ENCODE measurements at places on chromosomes 6 and 20.

GRCh38 chr6:79895382-79896074, 51.8 kb downstream of the ELOVL4 start:
- DNase-seq: no peak

DNA sequence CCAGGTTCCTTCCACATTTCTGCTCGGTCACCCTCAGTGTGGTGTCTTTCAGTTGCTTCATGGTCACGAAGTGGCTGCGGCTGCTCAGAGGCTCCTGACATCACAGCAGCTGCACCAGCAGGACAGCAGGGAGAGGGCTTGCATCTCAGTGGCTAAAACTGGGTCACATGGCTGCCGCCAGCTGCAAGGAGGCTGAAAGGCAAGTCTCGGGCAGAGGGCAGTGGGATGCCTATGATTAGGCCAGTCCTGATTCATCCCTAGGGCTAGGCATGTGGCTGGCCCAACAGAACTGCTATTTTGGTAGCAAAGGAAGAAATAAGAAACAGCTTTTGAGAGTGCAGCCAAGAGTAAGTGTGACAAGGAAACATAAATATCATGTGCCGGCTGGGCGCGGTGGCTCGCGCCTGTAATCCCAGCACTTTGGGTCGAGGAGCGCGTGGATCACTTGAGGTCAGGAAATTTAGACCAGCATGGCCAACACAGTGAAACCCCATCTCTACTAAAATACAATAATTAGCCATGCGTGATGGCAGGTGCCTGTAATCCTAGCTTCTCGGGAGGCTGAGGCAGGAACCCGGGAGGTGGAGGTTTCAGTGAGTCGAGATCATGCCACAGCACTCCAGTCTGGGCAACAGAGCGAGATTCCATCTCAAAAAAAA, 46.6 kb downstream of the RBM38 start:
- no peak for DNase-seq

DNA sequence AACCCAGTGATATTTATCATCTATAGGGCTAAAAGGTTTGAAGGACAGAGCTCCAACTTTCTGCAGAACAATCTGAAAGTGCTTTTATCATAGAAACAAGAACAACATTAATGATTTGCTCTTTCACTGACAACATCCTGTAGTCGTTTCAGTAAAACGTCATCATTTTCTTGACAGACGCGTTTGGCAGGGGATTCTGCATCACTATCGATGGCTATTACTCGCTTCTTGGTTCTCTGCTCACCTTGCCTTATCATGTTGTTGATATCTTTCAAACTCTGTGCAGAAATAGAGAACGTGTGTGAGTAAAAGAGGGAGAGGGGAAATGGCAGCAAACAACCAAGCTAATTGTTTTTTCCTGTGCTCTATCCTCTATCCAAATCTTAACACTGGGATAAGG, 47.1 kb upstream of the SAMHD1 start:
- DNase-seq: no peak

DNA sequence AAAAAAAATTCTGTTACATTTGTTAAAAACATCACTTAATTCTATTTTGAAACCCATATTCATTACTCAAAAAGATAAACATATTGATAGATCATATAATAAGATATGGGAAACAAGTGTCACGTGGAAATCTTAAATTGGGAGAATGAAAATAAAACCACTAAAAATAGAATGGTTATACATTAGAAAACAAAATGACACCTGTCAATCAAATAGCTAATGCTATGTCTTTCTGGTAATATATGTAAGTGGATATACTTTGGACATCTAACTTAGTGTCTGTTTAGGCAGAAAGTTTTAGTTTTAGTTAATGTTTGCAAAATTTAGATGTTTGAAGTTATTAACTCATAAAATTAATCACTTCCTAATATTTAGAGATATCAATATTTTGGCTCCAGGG, 95.1 kb upstream of the SIM1 start:
- DNase-seq: no peak

- DNase-seq: no peak
Measured at GRCh38 chr20:47818016-47818415, 32.7 kb upstream of the SULF2 start.

GRCh38 chr6:39367700-39368099, 45.2 kb upstream of the KCNK16 start:
- DNase-seq: no peak

- DNase-seq: no peak
Measured at GRCh38 chr6:126923807-126924206, 194.7 kb upstream of the RSPO3 start.

GRCh38 chr20:53162251-53162835, 190.2 kb downstream of the TSHZ2 start:
- DNase-seq: peak; percentile 30

DNA sequence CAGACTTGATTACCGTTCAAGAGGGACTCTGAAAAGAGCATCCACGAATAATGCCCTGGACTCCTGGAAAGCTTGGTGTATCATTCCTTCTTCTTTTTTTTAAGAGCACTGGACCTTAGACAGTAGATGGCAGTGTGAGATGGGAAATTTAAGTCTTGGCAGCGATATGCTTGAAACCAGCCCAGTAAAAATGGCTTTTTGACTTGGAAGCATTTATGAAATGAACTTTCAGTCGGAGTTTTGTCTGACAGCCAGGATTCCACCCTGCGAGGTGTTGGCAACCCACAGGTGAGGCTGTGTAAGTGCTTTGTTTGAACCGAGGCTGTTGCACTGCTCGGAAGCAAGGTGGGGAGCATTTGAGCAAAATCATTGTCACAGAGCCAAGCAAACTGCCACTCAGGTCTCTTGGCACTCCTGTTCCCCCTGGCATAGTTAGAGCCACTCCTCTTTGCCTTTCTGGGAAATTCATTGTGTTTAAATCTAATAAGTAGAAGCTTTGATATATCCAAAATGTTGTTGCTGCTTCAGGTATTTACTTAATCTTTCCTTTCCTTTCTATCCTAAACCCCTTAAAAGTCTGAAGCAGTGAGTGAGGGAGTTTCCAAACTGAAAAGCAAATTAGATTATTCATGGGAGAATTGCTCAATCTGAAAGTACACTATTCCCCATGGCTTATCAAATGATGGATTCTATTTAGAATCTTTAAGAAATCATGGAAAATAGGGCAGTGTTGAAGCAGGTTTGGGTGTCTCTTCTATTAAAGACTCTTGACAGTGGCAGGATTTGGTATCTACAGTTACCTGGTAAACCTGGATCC, 272.8 kb upstream of the SLC35B3 start:
- peak; percentile 17 for DNase-seq

DNA sequence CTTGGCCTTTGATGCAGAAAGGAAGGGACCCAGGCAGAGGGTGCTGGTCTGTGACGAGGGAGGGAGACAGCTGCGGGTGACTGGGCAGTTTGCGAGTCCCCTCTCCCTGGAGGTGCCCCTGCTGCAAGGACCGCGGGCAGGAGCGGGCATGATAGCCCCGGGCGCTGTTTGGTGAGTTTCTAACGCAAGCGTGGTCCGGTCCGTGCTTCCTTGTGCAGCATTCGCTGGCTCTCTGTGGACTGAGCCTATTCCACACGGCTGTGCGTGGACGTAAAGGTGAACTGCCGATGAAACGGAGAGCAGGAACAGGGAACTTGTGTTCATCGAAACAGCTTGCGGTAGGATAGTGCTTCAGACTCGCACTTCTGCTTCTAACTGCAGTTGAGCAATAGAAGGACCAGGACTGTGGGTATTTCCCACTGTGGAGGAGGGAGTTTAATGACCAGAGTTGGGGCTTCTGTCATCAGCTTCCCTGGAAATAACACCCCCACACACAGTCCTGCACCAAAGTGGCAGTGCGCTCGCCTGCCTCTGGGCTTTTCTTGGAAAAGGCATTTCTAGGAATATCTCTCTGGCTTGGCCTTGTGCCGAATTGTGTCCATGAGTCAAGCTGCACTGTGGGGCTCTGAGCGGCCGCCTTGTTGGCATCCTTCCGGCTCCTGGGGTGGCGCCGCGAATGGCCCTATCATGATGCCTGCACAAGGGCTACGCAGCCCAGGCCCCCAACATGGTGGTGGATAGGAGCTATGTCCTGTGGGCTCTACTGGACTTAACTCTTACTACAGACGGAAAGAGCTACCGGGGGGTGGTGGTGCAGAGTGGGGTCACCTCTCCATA, 48.9 kb downstream of the DUSP22 start:
- no peak for DNase-seq

DNA sequence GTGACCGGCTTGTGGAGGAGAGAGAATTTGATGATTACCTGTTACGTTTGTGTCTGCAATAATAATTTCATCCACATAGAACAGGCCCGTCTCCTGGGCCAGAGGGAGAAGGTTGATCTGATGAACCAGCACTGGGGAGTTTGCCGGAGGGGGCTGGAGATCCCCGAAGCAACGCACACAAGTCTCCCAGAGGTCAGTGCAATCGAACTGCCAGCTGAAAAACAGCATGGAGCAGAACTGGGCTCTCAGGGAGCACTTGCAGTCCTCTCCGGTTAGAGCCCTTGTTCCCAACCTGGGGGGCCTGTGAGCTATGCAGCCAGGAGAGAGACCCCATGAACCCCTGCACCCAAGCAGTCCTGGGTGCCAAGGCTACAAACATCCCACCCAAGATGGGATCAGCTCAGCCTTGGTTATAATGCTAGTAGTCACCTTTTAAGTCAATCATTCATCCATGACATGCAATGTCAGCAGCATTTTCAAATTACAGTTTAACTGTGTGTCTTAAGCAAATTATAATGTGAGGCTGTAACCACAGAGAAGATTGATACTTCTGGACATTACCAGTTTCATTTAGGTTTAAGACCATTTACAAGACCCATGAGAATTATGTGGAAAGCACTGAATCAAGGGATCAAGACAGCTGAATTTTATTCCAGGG, 34.2 kb downstream of the PKHD1 start:
- DNase-seq: peak; percentile 14

- no peak for DNase-seq
Measured at GRCh38 chr6:46203391-46204177, 32.8 kb upstream of the ENPP5 start.

DNA sequence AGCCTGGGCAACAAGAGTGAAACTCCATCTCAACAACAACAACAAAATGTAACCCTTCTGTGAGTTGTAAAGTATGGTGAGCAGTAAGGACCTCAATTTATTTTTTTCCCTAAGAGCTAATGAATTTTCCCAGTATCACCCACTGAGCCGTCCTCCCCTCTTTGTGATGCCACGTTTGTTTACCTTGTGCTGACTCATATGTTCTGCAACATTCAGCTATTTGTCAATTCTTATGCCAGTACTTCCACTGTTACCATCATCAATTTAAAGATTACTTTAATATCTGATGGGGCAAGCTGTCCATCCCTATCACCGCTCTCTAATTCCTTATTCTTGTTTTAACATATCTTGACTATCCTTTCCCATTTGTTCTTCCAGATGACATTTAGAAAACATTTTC, 37.5 kb downstream of the MAK start:
- no peak for DNase-seq

- DNase-seq: no peak
Measured at GRCh38 chr6:166595061-166595780, 8.7 kb upstream of the RAMACL start.

DNA sequence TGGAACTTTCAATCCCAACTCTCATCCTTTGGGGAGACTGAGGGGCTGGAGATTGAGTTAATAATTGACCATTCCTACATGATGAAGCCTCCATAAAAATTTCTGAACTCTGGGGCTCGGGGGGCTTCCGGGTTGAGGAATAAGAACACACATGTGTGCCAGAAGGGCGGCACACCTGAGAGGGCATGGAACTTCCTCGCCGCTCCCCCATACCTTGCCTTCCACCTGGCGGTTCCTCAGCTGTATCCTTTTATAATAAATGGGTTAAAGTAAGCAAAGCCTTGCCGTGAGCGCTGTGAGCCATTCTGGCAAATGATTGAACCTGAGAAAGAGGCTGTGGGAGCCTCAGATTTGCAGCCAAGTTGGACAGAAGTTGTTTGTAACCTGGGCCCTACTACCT, 164.8 kb downstream of the LY86 start:
- DNase-seq: no peak

DNA sequence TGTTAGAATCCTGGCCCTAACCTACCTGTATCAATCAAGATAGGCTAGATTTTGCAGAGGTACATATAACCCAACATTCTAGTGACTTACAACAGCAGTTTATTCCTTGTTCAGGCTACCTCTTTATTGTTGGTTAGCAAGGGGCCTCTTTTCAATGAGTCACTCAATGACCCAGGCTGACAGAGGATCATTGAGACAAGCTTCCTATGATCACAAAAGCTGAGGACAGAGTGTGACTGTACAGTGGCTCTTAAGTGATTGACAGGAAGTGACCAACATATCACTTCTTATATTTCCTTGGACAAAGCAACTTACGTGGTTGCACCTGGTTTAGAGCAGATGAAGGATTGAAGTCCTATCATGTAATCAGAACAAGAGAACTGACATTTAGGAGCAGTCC, 740.9 kb downstream of the FRK start:
- DNase-seq: no peak

- no peak for DNase-seq
Measured at GRCh38 chr6:100266494-100267401, 198.0 kb downstream of the SIM1 start.

GRCh38 chr20:63963348-63963741, 6.4 kb downstream of the ZNF512B start:
- DNase-seq: no peak

DNA sequence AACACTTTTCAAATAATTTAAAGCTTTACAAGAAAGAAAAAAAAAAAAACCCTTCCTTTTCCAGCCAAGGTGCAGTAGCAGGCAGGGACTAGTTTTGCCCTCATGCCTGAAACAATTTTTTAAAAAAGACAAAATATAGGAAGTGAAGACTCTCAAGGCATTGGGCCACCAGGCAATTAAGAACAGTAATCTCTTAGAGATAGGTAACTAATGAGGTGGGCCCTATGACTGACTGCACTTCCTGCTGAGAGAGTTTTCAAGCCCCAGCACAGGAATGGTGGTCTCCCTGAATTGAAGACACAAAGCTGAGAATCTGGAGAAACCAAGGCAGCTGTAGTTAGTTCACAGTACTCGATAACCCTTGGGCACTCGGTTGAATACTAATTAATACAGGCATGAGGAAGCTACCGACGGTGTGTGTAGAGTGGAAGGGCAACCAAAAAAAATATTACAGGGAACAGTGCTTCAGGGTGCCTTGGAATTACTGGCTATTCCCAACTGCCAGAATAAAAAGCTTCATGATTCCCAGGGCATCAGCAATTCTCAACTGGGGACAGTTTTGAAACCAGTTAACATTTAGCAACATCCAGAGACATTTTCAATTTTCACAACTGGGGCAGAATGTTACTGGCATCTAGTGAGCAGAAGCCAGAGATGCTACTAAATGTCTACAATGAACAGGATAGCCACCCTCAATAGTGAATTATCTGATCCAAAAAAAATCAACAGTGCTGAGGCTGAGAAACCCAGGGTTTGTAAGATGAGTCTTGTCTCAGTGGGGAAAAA, 36.0 kb upstream of the PLN start:
- no peak for DNase-seq

- DNase-seq: no peak
Measured at GRCh38 chr6:146526192-146526591, 17.4 kb upstream of the RAB32 start.
